AG09309 (cell line): ENCODE measurements at places on chromosomes 1 and 21.

DNA sequence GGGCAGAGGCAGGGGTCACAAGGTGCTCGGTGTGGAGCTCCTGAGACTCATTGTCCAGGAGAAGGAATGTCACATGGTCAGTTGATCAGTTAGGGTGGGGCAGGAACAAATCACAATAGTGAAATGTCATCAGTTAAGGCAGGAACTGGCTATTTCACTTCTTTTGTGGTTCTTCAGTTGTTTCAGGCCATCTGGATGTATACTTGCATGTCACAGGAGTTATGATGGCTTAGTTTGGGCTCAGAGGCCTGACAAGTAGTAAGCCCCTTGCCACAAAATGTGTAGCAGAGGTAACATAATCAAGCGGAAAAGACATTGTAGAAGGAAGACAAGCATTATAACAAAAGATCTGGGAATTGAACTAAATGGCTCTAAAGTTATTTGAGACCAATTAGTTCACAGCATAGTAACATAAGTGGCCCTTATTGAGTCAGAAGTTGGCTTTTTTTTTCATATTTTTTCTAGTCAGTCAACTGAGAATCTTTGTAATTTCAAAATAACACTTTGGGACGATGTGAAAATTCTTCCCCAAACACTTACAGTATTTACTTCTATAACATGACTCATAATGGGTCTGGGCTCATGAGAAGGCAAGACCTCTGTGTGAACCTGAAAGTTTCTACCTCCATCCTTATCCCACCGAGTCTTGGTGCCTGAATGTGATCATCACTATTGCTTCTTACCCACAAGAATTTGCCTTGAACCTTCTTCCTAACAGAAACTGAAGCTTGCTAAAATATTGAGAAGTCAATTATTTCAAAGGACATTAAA lies 137.0 kb upstream of the DPT start:
- DNase-seq = no peak

DNA sequence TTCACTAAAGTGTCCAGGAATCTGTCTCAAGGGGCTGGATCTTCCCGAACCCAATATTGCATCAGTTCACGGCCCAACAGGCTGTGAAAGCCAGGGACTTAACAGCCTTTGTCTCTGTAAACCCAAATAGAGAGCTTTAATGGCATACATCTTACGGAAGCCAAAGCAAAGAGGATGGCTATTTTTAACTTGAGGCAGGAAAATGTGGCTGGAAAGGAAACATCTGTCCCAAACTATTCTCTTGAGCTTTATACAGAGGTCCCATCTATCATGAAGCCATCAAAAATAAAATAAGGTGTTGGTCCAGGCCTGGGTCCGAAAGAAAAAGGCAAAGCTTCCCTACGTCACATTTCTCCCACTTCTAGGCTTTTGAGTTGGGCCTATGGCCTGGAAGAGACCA lies 7.7 kb upstream of the CD34 start:
- DNase-seq = no peak

DNA sequence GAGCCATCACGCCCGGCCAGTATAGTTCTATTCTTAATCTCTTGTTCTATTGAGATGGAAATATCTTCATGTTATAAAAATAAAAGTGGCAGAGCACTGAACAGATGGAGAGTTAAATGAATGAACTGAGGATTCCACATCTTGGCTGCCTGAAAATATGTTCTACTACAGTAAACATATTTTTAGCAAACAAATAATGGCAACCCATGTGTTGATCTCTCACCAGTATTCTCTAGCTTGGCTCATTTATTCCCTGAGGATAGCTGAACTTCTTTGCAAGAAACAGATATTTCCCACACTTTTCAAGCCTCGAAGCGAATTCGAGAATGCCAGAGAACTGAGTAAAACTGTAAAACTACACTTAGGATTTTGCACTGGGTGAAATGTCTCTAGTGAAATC lies 58.9 kb downstream of the DIRAS3 start:
- DNase-seq = no peak

DNA sequence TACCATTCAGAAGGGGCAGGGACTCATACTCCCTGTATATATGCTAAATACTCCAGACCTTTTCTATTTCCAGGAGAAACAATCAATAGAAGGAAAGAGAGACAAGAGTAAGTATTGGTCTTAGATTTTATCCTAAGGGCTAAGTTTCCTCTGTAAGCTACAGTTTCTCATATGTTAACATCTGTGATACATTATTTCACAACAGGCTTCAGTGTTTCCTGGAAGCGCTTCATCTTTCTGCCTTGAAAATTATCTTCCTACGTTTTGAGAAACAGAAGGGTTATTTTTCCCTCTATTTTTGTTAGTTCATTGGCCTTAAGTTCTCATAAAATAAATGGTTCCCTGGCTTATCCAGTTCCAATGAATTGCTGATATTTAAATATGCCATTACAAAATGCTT lies 15.6 kb downstream of the FMO1 start:
- no peak for DNase-seq

DNA sequence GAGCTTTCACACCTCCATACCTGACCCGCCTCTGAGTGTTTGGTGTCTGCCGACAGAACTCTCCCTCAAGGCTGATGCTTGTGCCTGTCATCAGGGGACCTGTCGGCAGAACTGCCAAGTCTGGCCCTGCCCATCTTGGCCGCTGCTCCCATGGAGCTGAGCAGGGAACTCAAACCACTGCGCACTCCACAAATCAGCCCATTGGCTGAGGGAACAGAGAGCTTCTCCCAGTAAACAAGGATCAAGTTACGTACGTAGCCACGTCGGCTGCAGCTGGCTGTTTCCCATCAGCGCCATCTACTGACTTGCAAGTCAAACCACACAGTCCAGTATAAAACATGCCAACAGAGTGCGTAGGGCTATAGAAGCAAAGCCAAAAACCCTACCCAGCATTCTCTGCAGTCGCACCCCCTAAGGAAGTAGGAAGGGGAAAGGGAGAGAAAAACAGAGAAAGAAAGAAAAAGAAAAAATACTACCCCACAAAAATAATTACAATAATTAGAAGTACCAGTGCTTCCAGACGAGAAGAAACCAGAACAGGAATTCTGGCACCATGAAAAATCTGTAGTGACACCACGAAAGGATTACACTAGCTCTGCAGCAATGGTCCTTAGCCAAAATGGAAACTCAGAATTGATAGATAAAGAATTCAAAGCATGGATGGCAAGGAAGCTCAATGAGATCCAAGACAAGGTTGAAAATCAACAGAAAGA lies 13.1 kb downstream of the KRTAP13-1 start:
- no peak for DNase-seq

- no peak for DNase-seq
These were observed 892.4 kb upstream of the B3GALT2 start for GRCh38 chr1:194078765-194079164.

DNA sequence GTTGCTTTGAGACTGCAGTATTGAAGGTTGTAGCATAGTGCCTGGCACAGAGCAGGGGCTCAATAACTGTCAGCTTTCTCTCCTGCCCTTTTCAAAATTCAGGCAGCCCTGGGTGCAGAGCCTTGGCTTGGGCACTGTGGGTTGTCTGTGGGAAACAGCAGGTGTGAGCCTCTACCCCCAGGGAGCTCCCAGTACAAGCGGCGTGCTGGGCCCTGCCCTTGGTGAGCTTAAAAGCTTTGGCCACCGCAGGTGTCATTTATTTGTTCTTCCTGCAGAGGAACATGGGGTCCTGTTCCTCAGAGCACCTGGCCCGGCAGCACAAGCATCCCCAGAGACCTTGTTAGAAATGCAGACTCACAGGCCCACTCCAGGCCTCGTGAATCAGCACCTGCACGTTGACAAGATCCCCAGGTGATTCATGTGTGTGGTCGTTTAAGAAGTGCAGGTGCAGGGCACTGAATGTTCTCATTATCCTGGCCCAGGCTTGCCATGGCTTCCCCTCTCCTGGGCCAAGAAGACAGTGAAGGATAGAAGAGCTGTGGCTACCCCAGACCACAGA lies 29.9 kb upstream of the IGSF21 start:
- DNase-seq = no peak

- DNase-seq = peak; percentile 5
These were observed 110.6 kb downstream of the HS2ST1 start for GRCh38 chr1:87024936-87025540.

DNA sequence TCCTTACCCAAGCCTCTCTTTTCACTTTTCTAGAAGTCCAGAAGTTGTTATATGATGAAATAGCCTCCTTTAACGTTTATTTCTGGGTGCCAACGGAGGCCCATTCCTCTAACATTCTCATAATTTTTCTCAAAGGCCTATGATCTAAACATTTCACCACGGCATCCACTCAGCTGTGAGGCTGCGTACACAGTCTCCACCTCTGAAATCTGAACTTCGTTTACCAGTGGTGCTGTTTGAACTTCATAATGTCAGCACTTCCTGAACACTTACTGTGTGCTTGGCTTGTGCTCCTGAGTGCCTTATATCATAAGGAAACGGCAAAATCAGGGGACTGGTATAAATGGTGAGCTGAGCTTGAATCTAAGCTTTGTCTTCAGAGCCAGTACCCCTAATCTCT lies 12.0 kb upstream of the RBP7 start:
- DNase-seq = no peak

- DNase-seq = no peak
These were observed 201.4 kb upstream of the BRINP3 start for GRCh38 chr1:190679044-190679443.
